Mucosa of descending colon (tissue), 3 donors: ENCODE measurements at places on chromosomes 2 and 18. TPM values are rescaled to one million over a fixed set of nuclear protein-coding genes. Genes with fewer than 3 reads are reported as not detected.

Gene TMEM214
- total RNA-seq = 93.3 TPM

DNA sequence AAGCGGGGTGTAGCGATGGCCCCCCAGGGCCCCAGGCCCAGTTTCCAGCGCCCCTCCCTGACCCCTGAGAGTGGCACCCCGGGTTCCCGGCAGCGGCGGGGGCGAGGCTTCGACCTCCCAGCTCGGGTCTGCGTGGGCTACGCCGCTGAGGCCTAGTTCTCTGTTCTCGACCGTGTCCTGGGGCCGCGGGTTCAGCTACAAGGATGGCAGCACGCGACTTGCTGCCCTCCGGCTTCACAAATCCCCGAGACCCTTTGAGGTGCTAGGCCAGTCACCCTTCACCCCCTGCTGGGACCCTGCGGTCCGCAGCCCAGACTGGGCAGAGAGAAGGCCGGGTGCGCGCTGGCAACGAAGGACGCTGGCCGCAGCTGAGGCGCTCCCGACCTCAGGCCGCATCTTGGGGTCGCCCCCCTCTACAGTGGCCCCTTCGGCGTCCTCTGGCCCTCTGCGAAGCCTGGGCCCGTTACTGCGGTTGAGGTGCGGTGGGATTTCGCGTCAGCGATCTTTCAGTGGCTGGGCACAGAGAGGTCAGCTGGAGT lies 1.2 kb downstream of the OTX1 start:
- no peak for DNase-seq

GRCh38 chr2:69663860-69664259 lies 20.3 kb upstream of the AAK1 start:
- DNase-seq = no peak

- DNase-seq = no peak
Observed at GRCh38 chr18:42047721-42048120, 92.7 kb downstream of the PIK3C3 start.
